ENCODE measurements at places on chromosomes 5 and 9.

DNA sequence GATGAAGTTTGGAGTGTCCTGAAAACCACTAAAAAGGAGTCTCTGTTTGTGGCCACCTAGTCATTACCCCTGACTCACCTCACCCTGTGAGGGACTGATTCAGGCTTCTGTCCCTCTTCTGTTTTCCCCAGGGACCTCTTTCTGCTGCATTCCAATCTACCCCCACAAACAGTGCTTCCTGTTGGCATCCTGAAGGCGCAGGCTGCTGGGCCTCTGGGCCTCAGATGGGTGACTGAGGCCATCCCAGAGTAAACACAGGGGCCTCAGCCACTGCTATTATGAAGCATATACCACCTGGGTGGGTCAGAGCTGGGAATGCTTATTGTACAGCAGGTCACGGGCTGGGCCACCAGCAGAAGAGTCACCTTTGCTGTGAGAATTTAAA, 20.0 kb downstream of the MORN5 start:
- no peak for DNase-seq

GRCh38 chr9:104506565-104506964, 2.5 kb downstream of the OR13F1 start:
- no peak for DNase-seq

DNA sequence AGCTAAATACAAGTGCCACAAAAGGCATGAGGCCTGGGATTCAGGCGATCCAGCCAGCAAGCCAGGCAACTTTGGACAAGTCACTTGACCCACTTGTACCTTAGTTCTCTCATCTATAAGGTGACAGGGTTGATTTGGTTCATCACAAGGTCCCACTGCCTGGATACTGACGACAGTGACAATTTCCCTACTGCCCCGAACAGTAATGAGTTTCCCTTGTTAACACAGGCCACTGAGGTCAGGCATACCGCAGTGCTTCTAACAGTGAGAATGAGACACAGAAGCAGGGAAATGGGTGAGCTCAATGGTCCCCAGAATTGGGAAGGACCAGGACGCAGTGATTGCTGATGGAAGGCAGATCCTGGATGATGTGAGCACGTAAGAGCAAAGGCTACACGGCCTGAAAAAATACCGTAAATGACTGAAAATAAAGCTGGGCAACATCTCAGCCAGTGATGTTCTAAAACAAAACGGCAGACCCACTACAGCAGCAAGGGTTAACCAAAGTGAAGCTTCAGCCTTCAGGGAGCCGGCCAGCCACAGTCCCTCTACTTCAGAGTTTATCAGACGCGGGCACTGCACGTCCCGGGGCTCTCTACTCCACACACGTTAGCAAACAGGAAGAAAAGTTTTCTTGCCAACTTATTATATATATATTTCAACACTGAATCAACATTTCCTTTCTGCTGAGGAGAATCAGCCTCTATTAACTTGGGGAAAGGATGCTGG, 846 bp downstream of the MGAT1 start:
- no peak for DNase-seq

GRCh38 chr9:98101868-98102273, 17.2 kb downstream of the TRIM14 start:
- no peak for DNase-seq

GRCh38 chr5:149680810-149681221, 49.3 kb upstream of the PPARGC1B start:
- DNase-seq = no peak

- no peak for DNase-seq
Observed at GRCh38 chr5:17024686-17025180, 88.6 kb upstream of the MYO10 start.

DNA sequence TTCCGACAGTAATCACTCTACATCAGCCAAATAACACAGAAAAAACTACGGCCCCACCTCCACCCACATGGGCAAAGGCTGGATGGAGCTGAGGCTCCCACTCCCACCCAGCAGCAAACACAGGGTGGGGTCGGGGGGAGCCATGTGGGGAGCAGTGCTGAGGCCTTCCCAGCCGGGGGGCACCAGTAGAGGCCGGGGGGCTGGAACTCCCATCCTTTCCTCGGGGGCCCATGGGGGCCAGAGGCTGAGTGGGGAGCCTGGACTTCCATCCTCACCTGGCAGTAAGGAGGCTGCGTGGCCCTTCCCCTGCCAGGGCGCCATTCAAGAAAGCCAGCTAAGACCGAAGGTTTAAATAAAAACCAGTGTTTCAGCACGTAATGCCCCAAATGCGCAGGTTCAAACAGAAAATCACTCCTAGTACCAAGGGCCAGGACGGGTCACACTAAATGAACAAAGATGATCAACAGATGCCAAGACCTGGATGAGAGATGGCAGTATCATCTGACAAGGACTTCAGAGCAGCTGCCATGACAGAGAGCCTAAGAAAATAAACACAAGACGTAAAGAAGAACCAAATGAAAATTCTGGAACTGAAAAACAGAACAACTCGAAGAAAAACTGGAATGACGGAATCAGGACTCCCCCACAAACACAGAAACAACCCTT, 9.4 kb downstream of the CCDC127 start:
- no peak for DNase-seq

- no peak for DNase-seq
Observed at GRCh38 chr9:136588663-136589464, 43.0 kb upstream of the NOTCH1 start.

DNA sequence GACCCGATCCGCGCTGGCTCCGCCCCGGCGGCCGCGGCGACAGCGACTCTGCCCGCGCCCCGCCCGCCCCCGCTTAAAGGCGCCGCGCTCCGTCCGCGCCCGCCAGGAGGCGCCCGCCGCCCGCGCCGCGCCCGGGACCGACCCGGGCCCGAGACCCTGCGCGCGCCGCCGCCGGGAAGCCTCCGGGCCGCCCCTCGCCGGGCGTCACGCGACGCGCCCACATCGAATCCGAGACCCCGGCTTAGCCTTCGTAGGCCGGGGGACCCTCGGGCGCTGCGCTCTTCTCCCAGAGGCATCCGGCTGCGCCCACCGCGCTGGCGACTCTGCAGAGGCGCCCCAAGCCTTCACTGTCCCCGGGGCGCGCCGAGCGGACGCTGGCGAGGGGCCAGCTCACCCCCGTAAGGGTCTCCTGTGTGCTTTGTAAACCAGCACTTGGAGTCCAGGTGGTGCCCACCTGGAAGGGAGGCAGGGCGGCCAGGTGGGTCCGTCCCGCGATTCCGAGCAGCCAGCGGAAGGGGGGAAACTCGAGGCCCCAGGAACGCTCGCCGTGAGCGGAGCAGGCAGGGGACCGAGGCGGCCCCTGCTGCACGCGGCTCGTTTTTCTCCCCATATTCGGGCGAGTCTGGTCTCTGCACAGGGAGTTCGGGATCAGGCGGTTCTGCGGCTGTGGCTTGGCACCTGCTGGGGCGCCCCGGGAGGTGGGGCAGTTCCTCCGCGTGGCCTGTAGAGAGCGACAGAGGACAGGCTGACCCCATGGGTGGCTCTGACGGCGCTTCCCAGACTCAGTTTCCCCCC, 423 bp upstream of the ABCA2 start:
- no peak for DNase-seq

GRCh38 chr9:20297646-20298084, 324.6 kb downstream of the MLLT3 start:
- DNase-seq = peak; percentile 14

DNA sequence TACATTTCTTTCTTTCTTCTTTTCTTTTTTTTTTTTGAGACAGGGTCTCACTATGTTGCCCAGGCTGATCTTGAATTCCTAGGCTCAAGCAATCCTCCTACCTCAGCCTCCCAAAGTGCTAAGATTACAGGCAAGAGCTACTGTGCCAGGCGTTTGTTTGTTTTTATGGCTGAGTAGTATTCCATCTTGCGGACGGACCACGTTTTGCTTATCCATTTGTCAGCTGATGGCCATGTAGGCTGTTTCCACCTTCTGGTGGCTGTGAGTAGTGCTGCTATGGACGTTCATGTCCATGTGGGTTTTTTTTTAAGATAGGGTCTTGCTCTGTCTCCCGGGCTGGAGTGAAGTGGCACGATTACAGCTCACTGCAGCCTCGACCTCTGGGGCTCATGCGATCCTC, 2.5 kb downstream of the DOK3 start:
- no peak for DNase-seq

DNA sequence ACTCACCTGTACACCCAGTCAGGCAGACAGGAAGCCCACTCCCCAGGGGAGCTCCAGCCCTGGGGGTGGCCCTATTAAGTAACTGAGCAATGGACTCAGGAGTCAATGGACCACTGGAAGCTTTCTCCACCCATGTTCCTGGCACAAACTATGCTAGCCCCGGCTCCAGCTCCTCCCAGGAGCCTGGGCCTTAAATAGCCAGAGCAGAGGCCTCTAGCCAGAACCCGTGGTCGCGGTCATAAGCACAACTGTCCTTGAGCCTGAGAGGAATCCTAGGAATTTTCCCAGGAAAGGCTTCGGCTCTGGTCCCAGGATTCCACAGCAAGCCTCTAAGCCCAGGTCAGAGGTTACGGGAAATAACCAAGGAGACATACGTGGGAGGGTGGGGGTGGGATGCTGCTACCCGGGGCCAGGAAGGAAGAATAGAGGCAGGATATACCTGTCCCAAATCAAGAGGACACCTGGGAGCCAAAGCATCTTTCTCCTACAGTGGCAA, 5.5 kb downstream of the SEPTIN8 start:
- DNase-seq = no peak
